Lower lobe of right lung (tissue), 2 donors: ENCODE measurements at places on chromosomes 6 and 20. TPM values are rescaled to one million over a fixed set of nuclear protein-coding genes. Genes with fewer than 3 reads are reported as not detected.

DNA sequence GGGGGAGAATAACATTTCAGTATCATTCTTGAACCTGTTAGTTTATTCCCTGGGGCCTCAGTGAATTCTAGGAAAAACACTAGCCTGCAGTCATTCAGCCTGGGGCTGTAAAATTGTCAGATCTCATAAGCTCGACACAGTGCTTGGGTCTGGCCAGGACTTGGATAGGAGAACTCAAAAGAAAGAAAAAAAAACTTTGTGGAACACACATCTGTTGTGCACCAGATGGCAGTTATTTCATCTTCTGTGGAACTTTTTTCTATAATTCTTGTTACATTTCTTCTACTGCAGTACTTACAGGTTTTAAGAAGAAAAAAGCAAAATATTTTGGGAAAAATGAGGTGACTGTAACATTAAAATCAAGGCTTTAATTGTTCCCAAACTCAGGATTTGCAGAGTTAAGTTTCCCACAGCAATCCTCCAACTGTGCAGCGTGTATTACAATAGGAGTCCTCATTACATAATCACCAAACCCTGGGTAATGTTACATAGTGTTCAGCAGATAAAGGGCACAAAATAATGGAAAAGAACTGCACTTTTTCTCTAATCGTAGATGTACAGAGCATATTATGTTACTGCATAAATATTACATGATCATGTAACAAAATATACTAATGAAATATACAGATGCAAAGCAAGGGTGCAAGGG is 531.1 kb upstream of the CITED2 start:
- DNase-seq = no peak
- no peaks in the 10 kb centered on the region for H3K4me1 ChIP-seq
- H3K4me3 ChIP-seq = no peak overlapping the region
- no peaks in the 10 kb centered on the region for H3K36me3 ChIP-seq
- H3K27ac ChIP-seq = no peak overlapping the region

DNA sequence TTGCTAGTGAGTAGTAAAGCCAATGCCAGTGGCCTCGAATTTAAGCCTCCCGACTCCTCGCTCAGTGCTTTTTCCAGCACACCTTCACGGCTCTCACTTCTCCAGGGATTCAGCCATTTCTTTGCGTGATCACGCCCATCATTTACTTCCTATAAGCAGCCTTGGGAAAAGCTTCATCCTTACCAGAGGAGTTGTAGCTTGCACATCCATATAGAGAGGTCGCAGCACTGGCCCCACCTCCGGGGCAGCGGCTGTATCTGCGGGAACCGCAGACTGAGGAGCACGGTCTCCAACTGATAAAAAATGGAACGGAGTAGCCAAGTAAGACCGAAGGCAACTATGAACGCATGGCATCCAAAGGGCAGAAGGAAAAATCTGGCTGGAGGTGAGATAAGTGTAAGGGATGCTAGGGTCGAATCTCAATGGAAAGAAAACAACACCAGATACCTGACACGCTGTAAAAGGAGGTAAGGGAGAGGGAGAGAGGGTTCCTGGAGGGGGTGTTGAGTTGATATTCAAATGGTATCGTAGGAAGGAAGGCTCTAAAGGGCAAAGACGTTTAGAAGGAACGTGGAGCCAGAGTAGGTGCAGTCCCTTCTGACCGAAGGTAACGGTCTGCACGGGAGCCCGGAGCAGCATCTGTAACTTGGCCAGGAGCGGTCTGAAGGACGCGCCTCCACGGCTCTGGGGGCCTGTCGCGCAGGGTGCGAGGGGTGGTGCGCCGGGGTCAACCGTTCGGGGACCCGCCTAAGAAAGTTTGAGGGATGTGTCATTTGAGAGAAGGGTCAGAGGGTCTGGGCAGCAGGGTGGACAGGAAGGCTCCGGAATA is 640 bp downstream of the NFS1 start:
- DNase-seq = no peak
- peaks cover 52% of the 10 kb centered on the region for H3K36me3 ChIP-seq
- H3K27ac ChIP-seq = peak overlapping the region; percentile 93
- H3K27me3 ChIP-seq = no peaks in the 10 kb centered on the region

Gene MLN
- total RNA-seq = not detected

Gene CFAP61
- total RNA-seq = 8.6 TPM

GRCh38 chr6:151054306-151054705 is 185.5 kb upstream of the AKAP12 start:
- no peak overlapping the region for H3K27ac ChIP-seq
- no peak for DNase-seq
- no peaks in the 10 kb centered on the region for H3K27me3 ChIP-seq
- no peak overlapping the region for H3K4me3 ChIP-seq
- no peaks in the 10 kb centered on the region for H3K4me1 ChIP-seq

GRCh38 chr6:35243386-35243958 is 16.1 kb upstream of the ZNF76 start:
- peaks cover 29% of the 10 kb centered on the region for H3K4me1 ChIP-seq
- peaks cover 28% of the 10 kb centered on the region for H3K36me3 ChIP-seq
- no peak overlapping the region for H3K27ac ChIP-seq
- DNase-seq = no peak
- H3K27me3 ChIP-seq = no peaks in the 10 kb centered on the region
- no peak overlapping the region for H3K4me3 ChIP-seq

Gene OR2B6
- total RNA-seq = not detected

- H3K36me3 ChIP-seq = no peaks in the 10 kb centered on the region
- H3K4me1 ChIP-seq = peaks cover 12% of the 10 kb centered on the region
- no peak for DNase-seq
- H3K27me3 ChIP-seq = peaks cover 4% of the 10 kb centered on the region
- peak overlapping the region; percentile 56 for H3K27ac ChIP-seq
Observed at GRCh38 chr20:1397710-1398109, 4.9 kb upstream of the FKBP1A start.

GRCh38 chr6:4940416-4940815 is 63.4 kb downstream of the RPP40 start:
- H3K4me1 ChIP-seq = peaks cover 25% of the 10 kb centered on the region
- no peaks in the 10 kb centered on the region for H3K27me3 ChIP-seq
- DNase-seq = no peak
- H3K36me3 ChIP-seq = peaks cover 22% of the 10 kb centered on the region
- H3K27ac ChIP-seq = no peak overlapping the region

- H3K4me3 ChIP-seq = peak overlapping the region; percentile 33
- H3K27ac ChIP-seq = peak overlapping the region; percentile 50
- peak; percentile 57 for DNase-seq
- H3K27me3 ChIP-seq = no peaks in the 10 kb centered on the region
- H3K4me1 ChIP-seq = peaks cover 13% of the 10 kb centered on the region
Observed at GRCh38 chr6:31776485-31776988, 591 bp downstream of the VWA7 start.

GRCh38 chr6:19463250-19463649 is 373.9 kb upstream of the ID4 start:
- H3K36me3 ChIP-seq = no peaks in the 10 kb centered on the region
- no peak overlapping the region for H3K27ac ChIP-seq
- no peak overlapping the region for H3K4me3 ChIP-seq

- DNase-seq = no peak
- H3K27ac ChIP-seq = no peak overlapping the region
- H3K4me3 ChIP-seq = no peak overlapping the region
- H3K27me3 ChIP-seq = no peaks in the 10 kb centered on the region
Observed at GRCh38 chr6:45795678-45796077, 220.0 kb downstream of the CLIC5 start.

- no peaks in the 10 kb centered on the region for H3K27me3 ChIP-seq
- DNase-seq = no peak
Observed at GRCh38 chr6:95364016-95364604, 213.2 kb upstream of the MANEA start.

Gene MUC21
- total RNA-seq = 3.8 TPM

GRCh38 chr6:83176246-83176645 is 16.8 kb downstream of the PGM3 start:
- H3K36me3 ChIP-seq = peaks cover 95% of the 10 kb centered on the region
- H3K4me1 ChIP-seq = no peaks in the 10 kb centered on the region
- DNase-seq = no peak
- no peak overlapping the region for H3K4me3 ChIP-seq

- DNase-seq = no peak
- no peaks in the 10 kb centered on the region for H3K27me3 ChIP-seq
- H3K4me1 ChIP-seq = peaks cover 21% of the 10 kb centered on the region
- H3K36me3 ChIP-seq = no peaks in the 10 kb centered on the region
Observed at GRCh38 chr6:37940074-37940847, 120.7 kb downstream of the ZFAND3 start.

DNA sequence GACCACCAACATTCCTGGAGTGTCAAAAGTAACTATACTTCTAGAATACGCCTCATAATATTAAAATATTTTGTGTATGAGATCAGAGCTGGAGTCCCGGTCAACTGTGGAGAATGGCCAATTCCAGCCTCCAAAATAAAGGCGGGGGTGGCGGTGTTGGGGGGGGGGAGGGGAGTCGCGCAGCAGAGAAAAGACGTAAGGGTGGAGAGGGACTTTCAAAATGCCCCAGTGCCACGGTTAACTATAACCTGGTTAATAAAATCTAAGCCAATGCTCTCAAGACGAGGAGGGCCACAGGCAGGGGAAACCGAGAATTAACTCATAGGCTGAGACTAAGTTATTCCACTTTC is 1.3 kb downstream of the NUP153 start:
- no peak for DNase-seq
- peak overlapping the region; percentile 91 for H3K4me3 ChIP-seq
- H3K4me1 ChIP-seq = peaks cover 53% of the 10 kb centered on the region
- no peaks in the 10 kb centered on the region for H3K36me3 ChIP-seq
- no peaks in the 10 kb centered on the region for H3K27me3 ChIP-seq
- H3K27ac ChIP-seq = peak overlapping the region; percentile 100

Gene GHRH
- total RNA-seq = not detected

GRCh38 chr6:138978229-138978628 is 9.8 kb downstream of the REPS1 start:
- no peak overlapping the region for H3K27ac ChIP-seq
- H3K4me3 ChIP-seq = no peak overlapping the region
- no peak for DNase-seq
- no peaks in the 10 kb centered on the region for H3K27me3 ChIP-seq

Gene MUCL3
- total RNA-seq = 5.3 TPM

DNA sequence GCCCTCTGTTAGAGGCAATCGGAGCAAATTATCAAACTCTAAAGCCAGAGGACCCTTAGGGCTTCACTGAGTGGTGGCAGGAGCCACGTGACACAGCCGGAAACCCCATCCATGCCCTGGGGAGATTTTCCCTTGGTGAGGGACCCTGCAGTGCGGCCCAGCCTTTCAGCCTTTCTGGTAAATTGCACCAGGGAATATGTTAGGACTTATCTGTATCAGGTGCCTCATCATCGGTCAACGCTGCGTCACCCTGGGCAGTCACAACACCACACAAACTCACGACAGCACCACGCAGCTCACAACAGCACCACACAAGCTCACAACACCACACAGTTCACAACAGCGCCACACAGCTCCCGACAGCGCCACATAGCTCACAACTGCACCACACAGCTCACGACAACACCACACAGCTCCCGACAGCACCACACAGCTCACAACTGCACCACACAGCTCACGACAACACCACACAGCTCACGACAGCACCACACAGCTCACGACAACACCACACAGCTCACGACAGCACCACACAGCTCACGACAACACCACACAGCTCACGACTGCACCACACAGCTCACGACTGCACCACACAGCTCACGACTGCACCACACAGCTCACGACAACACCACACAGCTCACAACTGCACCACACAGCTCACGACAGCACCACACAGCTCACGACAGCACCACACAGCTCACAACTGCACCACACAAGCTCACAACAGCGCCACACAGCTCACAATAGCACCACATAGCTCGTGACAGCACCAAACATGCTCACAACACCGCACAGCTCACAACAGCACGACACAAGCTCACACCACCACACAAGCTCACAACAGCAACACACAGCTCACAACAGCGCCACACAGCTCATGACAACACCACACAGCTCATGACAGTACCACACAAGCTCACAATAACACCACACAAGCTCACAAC is 199.0 kb downstream of the DLL1 start:
- peaks cover 10% of the 10 kb centered on the region for H3K27me3 ChIP-seq
- H3K27ac ChIP-seq = no peak overlapping the region
- H3K4me3 ChIP-seq = no peak overlapping the region
- DNase-seq = peak; percentile 14

Gene SLC35F1
- 0.30 TPM for total RNA-seq

Gene EPB41L1
- 68.9 TPM for total RNA-seq

GRCh38 chr6:3381233-3381921 is 75.5 kb downstream of the SLC22A23 start:
- H3K4me3 ChIP-seq = no peak overlapping the region
- peak overlapping the region; percentile 15 for H3K27ac ChIP-seq
- no peak for DNase-seq
- peaks cover 32% of the 10 kb centered on the region for H3K4me1 ChIP-seq
- H3K27me3 ChIP-seq = no peaks in the 10 kb centered on the region

- no peak for DNase-seq
- no peak overlapping the region for H3K27ac ChIP-seq
- peaks cover under 1% of the 10 kb centered on the region for H3K4me1 ChIP-seq
- H3K4me3 ChIP-seq = no peak overlapping the region
Observed at GRCh38 chr6:121579478-121579877, 144.0 kb downstream of the GJA1 start.

GRCh38 chr6:4714961-4715501 is 61.2 kb upstream of the CDYL start:
- H3K27me3 ChIP-seq = no peaks in the 10 kb centered on the region
- no peak overlapping the region for H3K4me3 ChIP-seq
- DNase-seq = no peak
- no peaks in the 10 kb centered on the region for H3K4me1 ChIP-seq
- no peak overlapping the region for H3K27ac ChIP-seq

DNA sequence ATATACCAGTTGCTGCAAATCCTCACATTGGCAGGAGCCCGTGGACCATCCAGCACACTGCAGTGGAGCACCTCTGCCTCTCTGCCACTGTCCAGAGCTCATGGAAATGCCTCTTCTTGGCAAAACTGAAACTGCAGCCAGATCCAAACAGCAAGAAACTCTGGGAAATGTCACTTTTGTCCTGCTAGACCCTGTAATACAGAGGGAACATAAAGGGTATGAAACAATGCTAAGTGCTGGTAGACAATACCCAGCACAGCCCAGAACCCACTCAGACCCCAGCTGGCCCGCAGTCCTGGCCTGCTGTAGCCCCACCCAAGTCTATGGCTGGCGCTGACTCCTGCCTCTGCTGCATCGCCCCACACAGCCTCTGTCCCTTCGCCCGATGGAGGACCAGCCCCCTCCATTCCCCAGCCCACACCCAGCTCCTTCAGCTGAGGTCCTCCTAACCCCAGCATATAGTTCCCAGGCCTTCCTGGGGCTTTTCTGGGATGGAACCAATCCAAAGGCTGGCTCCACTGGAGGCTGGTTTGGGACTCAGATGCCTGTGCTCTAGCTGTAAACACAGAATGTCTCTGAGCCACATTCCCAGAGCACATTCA is 242.5 kb downstream of the LRFN2 start:
- H3K27ac ChIP-seq = no peak overlapping the region
- H3K4me3 ChIP-seq = no peak overlapping the region
- DNase-seq = no peak
- H3K27me3 ChIP-seq = peaks cover 4% of the 10 kb centered on the region
- H3K4me1 ChIP-seq = no peaks in the 10 kb centered on the region

- no peaks in the 10 kb centered on the region for H3K36me3 ChIP-seq
- no peak for DNase-seq
- no peaks in the 10 kb centered on the region for H3K4me1 ChIP-seq
- no peak overlapping the region for H3K4me3 ChIP-seq
- H3K27me3 ChIP-seq = no peaks in the 10 kb centered on the region
Observed at GRCh38 chr6:112990971-112991370, 643.8 kb downstream of the RFPL4B start.
